ENCODE measurements at places on chromosomes 1 and 21.

GRCh38 chr1:223712194-223712849, at the start of gene CAPN2:
CAPN2 (plus strand) TSS chr1:223712539; CDS start chr1:223712641, 102 bp downstream.
- no peak for DNase-seq

DNA sequence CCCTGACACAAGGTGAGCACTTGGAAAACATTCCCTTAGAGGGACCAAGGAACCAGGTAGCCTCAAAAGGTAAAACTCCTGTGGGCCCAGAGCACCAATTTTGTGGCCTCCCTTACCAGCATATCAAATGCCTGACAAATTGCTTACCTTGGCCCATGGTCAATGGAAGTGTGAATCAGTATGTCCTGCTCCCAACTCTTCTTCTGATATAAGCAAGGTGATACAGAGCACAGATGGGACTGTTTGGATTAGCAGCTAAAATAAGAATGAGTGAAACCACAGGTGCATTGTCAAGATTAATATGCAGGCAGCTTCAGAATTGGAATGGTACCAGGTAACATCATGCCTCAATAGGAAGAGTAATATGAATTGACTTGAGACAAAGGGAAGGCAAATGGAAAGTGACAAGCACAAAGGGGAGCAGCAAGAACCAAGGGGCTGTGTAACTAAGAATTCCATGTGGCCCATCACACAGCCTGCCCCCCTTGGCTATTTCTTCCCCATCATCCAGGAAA, 156.8 kb upstream of the KCND3 start:
- DNase-seq, result peak; percentile 88

GRCh38 chr1:67844988-67845387, 11.7 kb upstream of the GNG12 start:
- no peak for DNase-seq

DNA sequence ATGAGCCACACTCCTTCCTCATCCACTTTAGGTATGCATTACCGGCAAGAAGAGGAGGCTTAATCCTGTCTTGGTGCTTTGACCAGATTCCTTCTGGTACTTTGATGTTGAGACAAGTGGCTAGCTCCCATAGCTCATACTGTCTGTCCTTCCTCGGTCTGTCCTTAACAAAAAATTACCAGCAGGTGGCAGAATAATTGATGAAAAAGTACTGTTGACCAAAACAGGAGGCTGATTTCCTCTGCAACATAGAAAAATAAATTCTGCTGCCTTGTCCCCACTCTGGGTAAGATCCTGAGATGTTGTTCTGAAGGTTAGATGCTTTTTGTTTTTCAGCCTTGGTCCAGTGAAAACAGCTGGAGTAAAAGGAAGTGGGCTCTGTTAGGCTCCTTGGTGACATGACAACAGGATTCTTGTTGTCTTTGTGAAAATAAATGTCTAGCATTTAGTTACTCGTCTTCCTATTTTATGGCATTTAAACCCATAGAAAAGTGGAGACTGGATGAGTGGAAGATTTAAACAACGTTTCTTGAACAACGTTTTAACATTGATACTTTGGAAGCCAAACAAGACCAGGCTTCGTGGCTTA, 11.2 kb upstream of the HJV start:
- DNase-seq, result no peak

DNA sequence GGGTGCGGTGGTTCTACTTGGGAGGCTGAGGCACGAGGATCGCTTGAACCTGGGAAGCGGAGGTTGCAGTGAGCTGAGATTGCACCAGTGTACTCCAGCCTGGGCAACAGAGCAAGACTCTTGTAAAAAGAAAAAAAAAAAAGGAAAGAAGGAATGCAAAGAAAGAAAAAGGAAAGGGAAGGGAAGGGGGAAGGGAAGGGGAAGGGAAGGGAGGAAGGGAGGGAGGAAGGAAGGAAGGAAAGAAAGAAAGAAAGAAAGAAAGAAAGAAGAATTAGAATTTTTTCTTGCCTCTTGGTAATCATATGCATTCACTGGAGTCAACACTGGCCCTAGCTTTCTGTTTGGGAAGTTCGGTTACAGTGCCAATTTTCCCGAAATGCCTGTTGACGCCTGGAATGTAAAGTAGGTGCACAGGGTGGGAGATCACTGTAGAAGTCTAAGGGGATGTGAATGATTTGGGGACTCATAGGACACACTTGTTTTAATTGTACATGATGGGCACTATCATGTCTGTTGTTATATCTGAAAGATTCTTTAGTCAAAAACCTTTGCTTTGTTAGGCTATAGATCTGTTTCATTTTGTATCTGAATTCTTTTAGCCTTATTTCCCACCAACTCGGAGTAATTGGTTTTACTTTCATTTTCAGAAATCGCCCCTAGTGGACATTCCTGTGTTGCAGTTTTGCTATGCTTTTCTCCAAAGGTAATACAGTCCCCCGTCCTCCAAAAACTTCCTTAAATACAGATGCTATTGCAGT, 59.8 kb upstream of the MORC3 start:
- DNase-seq, result no peak

GRCh38 chr1:208149213-208149612, 95.0 kb downstream of the PLXNA2 start:
- no peak for DNase-seq

DNA sequence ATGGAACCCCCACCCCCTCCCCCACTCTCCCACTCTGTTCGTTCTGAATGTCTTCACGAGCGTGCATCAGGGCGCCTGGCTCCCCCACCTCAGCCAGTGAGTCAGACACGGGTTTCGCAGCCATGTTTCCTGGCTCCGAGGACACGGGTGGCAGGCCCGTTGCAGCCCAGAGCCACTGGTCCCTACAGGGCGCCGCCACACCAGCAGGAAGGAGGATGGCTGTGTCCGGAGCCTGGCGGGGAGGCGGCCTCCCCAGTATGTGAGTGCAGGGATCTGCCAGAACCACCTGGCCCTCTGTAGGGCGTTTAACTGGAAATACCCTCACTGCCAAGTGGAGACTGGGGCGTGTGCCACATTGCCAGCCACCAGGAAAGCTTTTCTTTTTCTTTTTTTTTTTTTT, 18.5 kb downstream of the CSTB start:
- DNase-seq, result peak; percentile 4

GRCh38 chr1:8201331-8201861, 116.5 kb upstream of the SLC45A1 start:
- DNase-seq, result no peak

- DNase-seq, result no peak
Measured at GRCh38 chr1:209624558-209625549, 27.4 kb downstream of the LAMB3 start.

DNA sequence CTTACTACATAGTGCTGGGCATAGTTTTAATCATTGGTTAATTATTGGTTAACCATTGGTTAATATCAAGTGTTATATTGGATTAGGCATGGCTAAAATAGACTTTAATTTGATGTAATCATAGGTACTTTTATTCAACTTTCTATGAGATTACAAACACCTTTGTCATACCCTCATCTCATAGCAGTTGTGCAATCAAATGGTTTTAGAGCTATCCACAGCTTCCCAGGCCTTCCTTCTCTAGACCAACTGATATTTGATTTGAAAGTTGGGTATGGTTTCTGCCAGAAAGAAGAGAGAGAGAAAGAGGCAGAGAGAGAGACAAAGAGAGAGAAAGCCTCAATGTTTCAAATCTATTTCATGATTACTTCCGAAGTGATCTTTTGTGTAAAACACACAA, 9.6 kb upstream of the RGS1 start:
- no peak for DNase-seq

DNA sequence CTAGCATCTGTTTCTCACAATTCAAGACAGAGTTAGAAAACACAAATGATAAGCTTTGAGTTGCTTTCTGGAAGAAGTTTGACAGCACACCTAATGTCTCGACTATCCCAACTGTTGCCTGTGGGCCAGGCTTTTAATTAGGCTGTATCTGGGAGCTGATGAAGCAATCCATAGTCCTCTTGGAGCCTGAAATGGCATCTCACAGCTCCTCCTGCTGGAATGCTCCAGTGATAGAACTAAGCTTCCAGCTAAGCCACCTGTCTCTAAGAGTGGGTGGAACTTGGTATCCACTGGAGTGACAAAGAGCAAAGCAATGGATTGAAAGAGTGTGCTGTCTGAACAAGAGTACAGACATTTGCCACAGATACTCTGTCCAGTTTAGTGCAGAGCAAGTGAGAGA, 605.3 kb upstream of the NR5A2 start:
- no peak for DNase-seq

DNA sequence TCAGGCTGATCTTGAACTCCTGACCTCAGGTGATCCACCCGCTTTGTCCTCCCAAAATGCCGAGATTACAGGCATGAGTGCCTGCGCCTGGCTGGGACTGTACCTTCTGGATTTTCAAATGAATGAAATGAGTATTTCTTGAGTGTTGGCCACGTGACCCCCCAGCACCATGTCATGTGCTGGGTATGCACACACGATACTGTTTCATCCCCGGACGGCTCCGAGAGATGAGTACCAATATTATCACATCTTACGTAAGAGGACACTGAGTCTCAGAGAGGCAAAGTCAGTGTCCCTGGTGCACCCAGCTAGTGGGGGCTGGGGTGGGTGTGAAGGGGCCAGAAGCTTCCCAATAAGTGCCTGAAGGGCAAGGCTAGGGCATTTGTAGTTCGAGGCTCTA, 780 bp upstream of the CROCC start:
- no peak for DNase-seq

DNA sequence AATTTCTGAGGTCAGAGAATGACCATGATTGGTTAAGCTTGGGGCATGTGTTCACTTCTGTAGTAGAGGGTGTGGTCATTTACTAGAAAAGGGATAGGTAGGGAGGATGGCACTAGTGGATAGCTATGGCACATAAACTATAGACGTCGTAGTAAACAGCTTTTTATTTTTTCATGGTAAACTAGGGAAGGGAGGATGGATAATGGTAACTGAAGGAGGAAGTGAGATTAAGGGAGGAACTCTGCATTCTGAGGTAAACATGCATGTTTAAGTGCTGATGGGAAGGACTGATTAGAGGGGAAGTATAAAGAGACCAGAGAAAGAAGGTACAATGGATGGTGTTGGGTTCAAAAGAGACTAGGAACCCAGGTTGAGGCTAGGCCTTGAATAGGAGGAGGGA, 26.9 kb downstream of the PTGS2 start:
- DNase-seq, result no peak

- DNase-seq, result no peak
Measured at GRCh38 chr1:60145771-60146170, 72.2 kb upstream of the C1orf87 start.

DNA sequence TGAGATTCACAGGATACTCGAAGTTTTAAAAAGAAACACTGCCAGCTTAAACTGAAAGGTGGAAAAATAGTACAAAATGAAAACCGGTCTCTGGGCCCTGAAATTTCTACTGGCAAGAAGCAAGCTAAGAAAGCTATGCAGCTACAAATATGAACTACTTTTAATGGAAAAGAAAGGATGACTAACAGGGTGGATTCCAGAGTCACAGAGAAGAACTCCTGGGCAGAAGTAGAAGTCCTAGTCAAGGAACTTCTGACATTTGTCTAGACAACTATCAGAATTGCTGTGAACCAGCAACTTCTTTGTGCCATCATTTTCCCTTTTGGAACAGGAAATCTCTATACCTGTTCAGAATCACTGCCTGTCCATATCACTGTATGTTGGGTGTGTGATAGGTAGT, 38.1 kb downstream of the CD160 start:
- no peak for DNase-seq

DNA sequence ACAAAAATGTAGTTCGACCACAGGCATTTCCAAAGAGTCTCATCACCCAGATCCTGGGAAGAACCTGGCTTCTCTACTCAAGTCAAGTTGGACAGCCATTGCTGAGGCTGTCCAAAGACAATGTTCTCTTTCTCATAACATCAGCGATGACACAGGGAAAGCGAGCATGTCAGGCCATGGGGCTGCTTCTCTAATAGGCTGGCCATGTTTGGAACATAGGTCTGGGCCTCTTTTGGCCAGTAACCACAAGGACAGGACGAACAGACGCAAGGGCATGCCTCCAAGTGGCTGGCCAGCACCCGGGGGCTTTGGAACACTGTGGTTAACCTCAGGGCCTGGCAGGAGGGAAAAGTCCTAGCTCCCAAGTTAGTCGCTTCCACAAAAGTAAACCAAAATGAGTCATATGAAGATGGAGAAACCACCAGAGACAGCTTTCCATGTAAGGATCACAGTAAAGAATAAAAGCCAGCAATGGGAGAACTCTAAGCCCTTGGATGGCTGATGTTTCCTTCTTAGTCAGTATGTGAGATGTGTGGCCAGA, 80.6 kb upstream of the SLC44A3 start:
- no peak for DNase-seq

- no peak for DNase-seq
Measured at GRCh38 chr21:44875316-44875700, 1.8 kb upstream of the PTTG1IP start.

DNA sequence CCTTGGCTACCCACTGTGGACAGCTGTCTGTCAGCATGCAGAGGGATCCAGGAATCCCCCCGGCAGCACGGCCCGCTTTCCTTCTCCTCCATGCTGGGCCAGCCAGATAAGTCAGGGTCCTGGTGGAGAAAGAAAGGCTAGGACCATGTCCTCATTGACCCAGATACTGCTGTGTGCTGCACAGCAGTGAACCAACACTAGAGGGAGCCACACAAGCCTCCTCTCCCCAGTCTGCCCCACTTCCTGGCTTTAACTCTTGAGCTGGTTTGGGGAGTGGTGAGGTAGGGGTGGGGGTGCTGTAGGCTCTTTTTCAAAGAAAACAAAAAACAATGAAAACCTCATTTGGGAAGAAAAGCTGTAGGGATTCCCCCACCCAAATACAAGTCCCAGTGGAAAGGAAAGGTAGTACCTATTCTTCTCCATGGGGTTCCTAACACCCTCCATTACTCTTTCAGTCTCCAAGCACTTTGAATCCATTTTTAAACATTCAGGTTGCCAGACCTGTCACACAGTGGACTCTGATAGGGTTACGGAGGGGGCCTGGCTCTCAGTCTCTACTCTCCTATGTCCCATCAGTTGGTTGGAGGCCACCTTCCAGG, 84.9 kb upstream of the CD1D start:
- no peak for DNase-seq

DNA sequence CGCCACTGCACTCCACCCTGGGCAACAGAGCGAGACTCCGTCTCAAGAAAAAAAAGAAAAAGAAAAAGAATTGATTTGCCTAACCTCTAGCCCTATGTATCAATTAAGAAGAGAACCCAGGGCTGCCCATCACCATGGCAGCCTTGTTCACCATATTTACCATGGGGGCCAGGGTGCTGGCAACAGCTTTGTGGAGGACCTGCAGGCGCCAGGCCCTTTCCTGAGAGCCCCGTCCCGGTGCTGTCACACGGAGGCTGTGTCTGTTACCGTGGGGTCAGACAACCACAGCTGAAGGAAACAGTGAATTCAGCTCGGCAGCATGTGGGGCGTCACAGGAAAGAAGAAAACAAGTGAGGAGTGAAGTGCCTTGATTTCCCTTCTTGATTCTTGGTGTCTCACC, 6.5 kb upstream of the NBL1 start:
- no peak for DNase-seq

All from cerebellar nuclear complex (tissue), 1 donor.